ENCODE measurements at places on chromosomes 7 and 10.

DNA sequence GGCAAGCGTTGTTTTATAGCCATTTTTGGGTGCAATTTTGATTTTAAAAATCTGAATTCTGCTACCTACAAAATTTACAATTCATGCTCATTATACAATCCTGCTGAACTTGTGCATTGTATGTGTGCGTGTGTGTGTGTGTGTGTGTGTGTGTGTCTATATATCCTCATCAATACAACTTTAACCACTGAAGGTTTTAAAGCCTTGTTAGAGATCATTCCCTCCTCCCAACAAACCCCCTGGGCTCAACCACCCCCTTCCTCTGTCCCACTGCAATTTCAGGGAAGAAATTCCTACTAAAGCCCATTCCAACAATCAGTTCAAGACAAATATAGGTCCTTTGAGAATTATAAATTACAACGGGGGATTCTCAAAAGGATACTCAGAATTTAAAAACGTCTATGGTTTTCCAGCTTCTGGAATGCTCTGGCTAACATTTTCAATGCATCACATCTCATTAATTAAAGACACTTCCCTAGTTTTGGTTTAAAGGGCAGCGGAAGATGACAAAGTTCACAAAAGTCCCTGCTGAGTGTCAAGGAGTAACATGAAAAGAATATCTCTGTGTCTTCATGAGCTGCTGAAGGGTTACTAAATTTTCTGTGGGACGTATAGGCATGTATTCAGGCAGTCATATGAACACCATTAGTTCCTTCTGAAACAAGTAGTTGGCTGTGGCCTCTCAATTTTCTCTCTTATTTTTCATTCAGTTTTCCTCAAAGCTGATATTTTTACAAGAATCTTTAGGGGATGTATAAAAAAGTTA lies 889 bp upstream of the SEMA3A start:
- DNase-seq: no peak

GRCh38 chr10:117320050-117320665 lies 55.1 kb downstream of the PDZD8 start:
- DNase-seq: no peak

- no peak for DNase-seq
Measured at GRCh38 chr7:47438411-47439029, 143.4 kb downstream of the TNS3 start.

- no peak for DNase-seq
Measured at GRCh38 chr7:118863966-118864365, 639.5 kb downstream of the ANKRD7 start.

DNA sequence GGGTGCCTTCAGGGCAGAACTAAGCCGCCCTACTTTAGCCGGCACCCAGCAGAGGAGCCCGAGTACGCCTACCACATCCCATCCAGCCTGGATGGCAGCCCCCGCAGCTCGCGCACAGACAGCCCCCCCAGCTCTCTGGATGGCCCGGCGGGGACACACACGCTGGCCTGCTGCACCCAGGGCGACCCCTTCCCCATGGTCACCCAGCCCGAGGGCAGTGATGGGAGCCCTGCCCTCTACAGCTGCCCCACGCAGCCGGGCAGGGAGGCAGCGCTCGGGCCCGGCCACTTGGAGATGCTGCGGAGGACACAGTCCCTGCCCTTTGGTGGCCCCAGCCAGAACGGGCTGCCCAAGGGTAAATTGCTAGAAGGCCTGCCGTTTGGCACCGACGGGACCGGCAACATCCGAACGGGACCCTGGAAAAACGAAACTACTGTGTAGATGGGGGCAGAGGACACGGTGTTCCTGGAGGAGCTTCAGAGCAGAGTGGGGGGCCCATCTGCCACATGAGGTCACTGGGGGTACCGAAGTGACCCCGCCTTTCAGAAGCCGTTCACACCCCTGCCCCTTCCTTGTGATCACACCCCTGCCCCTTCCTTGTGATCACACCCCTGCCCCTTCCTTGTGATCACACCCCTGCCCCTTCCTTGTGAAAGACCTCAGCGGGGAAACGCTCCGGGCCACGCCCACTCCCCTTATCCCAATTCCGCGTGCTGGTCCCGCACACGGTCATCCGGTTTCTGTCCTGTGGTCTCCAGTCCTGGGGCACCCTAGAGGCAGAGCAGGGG lies 30.8 kb upstream of the KNDC1 start:
- DNase-seq: no peak

GRCh38 chr10:11548768-11549099 lies 62.7 kb downstream of the USP6NL start:
- DNase-seq: no peak

- no peak for DNase-seq
Measured at GRCh38 chr7:40175725-40176510, 41.1 kb downstream of the SUGCT start.
